Activated CD4-positive, alpha-beta T cell treated with anti-CD3 and anti-CD28 coated beads for 36 hours (primary cell): ENCODE measurements at places on chromosomes 13 and 19. TPM values are rescaled to one million over a fixed set of nuclear protein-coding genes. Genes with fewer than 3 reads are reported as not detected.

Gene FBXO27
- total RNA-seq = 0.71 TPM

DNA sequence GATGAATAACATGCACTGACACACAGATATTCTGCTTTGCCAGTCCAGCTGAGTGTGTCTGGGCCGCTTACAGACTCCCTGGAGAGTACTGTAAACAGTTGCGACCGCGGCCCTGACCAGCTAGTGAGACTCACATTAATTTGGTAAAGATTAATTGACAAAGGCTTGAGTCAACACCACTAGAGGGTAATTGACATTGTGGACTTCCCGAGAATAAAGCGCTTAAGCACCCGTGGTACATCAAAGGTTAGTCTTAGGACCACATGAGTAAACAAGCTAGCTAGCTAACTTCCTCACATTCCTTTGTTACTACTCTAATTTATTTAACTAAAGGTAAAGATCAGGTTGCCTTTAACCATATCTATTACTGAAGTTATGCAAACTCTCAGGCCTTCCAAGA lies 624.4 kb upstream of the ARGLU1 start:
- no peak for DNase-seq

GRCh38 chr13:55528434-55528833 lies 1612.3 kb upstream of the PRR20A start:
- no peak for DNase-seq

- no peak for DNase-seq
Measured at GRCh38 chr19:56727677-56728076, 56.1 kb upstream of the ZNF835 start.

Gene TARM1
- not detected for total RNA-seq

DNA sequence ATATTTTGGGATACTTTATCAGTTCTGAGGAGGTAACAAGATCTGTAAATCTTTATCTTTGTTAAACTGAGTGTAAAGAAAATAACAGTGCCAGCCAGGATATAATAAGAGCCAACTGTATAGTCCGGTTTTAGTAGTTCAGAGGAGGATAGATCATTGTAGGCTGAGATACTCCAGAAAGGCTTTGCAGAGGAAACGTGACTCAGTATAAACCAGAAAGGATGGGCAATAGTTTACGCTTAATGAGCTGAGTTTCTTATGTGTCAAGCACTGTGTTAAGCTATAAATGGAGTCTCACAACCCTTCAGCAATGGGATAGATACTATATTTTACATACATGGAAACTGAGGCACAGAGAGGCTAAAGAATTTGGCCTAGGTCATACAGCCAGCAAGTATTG lies 3.8 kb downstream of the RFXAP start:
- no peak for DNase-seq
